ENCODE measurements at places on chromosomes 3 and 15.
A peak's percentile ranks its signal among the peaks of the same experiment; 100 is the strongest.

- no peak for DNase-seq
Measured at GRCh38 chr3:125381743-125382142, 6.6 kb upstream of the ZNF148 start.

DNA sequence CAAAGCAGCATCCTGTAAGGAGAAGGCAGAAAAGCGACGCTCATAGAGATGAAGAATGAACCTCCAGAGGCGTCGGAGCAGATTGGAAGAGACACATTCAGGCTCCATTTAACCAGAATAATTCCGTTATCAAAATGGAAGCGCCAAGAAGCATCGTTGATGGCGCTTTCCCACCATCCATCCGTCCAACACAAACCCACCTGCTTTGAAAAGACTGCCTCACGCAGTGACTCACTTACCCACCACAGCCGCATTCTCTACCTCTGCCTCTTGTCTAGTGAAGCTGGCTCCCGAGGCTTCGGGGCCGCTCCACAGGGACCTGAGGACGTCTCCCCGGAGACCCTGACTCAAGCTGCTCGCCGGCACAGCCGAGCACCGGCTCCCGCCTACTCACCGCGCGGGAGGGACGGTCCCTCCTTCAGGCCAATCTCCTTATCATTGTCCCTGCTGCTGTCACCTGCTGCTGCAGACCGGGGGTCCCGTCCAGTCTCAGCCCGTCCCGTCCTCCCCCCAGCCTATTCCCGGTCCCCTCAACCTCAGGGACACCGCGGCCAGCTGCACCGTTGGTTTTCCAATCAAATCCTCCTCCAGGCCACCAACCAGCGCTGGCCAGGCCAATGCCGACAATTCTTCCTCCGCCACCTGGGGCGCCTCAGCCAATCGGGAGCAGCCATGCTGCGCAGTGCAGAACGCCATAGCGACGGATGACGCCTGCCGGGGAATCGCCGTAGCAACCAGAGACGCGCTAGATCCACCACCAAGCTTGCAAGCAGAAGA, at the start of gene NEK10:
NEK10 (minus strand) TSS at position 553 of the 777 bp plus-strand sequence. CDS start 16,501 bp downstream, outside the sequence.
- DNase-seq: peak; percentile 91

DNA sequence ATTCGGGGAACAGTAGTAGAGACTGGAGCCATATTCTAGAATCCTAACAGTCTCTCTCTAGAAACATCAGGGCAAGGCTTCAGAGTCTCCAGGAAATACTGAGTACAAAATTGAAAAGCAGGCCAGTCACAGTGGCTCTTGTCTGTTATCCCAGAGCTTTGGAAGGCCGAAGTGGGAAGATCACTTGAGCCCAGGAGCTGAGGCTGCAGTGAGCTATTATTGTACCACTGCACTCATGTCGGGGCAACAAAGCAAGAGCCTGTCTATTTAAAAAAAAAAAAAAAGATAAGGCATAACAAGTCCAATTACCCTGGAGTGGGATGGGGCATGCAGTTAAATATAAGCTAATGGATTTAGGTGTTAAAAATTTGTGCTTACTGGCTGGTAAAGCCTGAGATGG, 79.0 kb downstream of the SEMA6D start:
- no peak for DNase-seq

DNA sequence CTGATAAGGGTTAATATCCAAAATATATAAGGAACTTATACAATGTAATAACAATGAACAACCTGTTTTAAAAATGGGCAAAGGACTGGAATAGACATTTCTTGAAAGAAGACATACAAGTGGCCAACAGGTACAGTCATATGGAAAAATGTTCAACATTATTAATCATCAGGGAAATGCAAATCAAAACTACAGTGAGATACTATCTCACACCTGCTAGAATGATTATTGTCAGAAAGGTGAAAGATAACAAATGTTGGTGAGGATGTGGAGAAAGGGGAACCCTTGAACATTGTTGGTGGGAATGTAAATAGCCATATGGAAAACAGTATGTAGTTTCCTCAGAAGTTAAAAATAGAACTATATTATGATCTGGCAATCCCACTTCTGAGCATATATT, 20.4 kb downstream of the GOLM2 start:
- DNase-seq: no peak

DNA sequence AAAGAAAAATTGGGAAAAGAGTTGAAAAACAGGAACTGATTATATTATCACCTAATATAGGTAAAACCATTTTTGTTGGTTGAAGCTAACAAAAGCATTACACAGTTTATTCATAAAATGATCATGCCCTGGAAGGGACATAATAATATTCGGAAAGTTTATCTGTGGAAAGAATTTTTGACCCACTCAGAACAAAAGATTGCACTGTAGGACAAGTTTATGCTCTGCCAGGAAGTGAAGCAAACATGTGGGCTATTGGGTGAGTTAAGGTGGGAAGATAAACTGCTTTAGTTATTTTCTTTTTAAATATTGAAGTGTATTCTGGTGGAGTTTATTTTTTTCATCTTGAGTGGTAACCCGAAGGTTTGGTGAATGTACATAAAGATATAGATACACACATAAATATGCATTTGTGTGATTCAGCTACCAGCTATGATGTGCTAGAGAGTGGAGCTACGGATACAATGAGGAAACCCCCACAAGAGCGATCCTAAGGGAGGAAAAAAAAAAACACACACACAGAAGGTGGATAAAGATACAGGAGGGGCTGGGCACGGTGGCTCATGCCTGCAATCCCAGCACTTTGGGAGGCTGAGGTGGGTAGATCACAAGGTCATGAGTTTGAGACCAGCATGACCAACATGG, 506.4 kb upstream of the THBS1 start:
- DNase-seq: no peak

GRCh38 chr15:70262591-70263274, 165.0 kb upstream of the TLE3 start:
- no peak for DNase-seq

GRCh38 chr15:29079479-29079878, 190.1 kb downstream of the NSMCE3 start:
- DNase-seq: no peak

- DNase-seq: no peak
Measured at GRCh38 chr3:57018246-57018645, 42.2 kb upstream of the SPATA12 start.

GRCh38 chr3:113897373-113897777, 50.4 kb upstream of the ZDHHC23 start:
- no peak for DNase-seq

- no peak for DNase-seq
Measured at GRCh38 chr15:91936927-91937326, 83.4 kb downstream of the SLCO3A1 start.

GRCh38 chr15:42490671-42491538, at the start of gene ZNF106:
Gene ZNF106 (minus strand): TSS chr15:42491141. CDS start chr15:42472289, 18,852 bp downstream.
- DNase-seq: peak; percentile 90

DNA sequence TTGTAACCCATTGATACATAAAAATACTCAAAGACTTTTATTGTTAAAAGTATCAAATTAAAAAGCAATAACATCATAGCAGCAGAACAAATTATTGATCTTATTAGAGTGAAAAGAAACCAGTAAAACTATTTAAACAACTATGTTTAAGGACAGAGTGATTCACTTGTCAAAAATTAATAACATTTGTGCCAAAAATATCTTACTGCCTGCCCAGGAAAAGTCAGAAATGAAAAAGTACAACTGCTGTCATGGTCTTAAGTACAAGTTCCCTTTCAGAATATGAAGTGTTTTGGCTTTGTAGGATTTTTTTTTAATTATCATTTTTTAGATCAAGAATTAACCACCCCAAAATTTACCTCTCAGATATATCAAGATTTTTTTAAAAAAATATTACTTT, 3.4 kb downstream of the IFT57 start:
- DNase-seq: no peak

DNA sequence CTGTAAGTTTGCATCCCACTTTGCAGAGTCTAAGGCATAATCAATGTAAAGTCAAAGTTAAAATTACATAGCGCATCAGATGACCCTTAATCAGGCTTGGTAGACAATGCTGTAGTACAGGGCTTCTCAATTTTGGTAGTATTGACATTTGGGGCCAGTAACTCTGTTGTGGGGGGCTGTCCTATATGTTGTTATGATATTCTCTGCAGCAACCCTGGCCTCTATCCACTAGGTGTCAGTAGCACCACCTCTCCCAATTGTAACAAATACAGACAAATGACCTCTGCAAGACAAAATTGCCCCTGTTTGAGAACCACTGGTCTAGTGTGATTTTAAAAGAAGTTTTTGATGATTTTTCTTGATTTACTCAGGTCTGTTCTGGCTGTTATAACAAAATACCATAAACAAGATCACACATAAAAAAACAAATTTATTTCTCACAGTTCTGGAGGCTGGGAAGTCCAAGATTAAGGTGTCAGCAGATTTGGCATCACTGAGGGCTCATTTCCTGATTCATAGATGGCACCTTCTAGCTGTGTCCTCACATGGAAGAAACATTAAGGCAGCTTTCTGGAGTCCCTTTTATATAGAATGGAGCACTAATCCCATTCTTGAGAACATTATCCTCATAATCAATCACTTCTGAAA, 37.6 kb upstream of the SLC9A9 start:
- DNase-seq: no peak

- DNase-seq: no peak
Measured at GRCh38 chr15:88606070-88606794, 14.9 kb upstream of the AEN start.

- no peak for DNase-seq
Measured at GRCh38 chr3:77536038-77536775, 496.3 kb downstream of the ROBO2 start.

DNA sequence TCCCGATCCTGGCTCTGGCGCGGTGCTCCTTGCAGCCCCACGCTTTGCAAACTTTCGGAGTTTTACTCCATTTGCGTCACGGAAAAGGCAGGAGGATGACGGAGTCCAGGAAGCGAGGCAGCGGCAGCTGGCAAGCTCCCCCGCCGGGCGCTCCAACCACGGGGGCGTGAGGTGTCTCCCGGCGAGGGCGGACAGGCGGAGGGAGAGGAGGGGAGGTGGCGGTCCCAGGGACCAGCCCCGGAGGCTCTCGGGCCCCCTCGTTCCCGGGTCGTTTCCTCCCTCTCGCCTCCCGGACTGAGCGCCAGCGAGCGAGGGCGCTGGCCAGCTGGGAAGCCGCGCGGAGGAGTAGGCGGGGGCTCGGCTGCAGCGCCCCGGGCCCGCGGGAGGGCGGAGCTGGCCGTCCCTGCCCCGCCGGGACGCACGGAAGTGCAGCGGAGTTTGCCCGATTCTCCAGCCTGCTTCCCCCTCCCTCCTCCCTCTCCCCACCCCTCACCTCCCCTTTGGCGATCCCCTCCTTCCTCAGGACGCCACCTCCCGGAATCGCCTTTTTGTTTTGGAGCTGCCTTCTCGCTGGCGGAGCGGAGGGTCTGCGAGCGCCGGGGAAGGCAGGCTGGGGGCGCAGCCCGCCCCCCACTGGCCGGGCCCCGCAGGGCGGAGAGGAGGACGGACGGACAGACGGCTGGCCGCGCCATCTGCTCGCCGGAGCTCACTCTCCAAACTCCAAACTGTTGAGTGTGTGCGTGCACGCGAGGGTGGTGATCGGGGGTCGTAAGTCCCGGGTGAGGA, at the start of gene SNX33:
SNX33 (plus strand) TSS at position 543 of the 786 bp plus-strand sequence. CDS start 1,191 bp downstream, outside the sequence.
- peak; percentile 93 for DNase-seq

DNA sequence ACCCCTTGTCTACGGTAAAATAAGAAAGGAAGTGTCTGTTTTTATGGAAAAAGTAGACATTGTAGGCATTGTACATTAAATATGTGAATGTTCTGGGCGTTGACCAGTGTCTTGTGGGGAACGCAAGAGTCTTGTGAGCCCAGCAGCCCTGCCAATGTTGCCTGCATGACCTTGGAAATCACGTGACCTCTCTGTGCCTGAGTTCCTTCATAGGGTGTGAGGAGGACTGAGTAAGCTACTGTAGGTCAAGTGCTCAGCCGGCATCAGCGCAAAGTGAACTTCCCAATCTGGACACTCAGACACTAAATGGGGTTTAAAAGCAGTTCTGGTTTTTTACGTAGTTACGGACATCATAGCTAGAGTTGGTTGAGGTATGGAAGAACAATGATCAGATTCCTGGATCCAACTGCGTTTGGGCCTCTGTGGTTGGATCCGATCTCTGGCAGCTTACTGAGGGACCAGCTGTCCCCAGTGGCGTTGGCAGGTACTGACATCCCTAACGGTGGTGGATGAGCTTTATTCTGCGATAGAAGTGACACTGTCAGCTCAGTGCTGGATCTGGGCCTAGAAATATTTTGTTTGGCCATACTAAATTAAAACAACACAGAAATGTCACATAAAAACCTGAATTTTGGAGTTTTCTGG, 63.8 kb downstream of the SPSB4 start:
- DNase-seq: no peak

DNA sequence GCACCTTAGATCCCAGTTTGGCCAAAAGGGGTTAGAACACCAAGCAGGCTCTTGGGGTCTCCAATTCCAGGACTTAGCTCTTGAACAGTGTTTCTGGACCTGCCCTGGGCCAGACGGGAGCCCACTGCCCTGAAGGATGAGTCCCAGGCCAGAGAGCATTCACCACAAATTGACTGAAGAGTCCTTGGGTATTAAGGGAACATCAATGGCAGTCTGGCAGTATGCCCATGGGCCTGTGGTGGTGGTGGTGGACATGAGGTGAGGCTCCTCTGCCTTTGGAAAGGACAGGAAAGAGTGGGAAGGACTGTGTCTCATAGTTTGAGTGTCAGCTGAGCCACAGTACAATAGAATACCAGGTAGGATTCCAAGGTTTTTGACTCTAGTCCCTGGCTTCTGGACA, 960.0 kb downstream of the DIPK2A start:
- DNase-seq: no peak

DNA sequence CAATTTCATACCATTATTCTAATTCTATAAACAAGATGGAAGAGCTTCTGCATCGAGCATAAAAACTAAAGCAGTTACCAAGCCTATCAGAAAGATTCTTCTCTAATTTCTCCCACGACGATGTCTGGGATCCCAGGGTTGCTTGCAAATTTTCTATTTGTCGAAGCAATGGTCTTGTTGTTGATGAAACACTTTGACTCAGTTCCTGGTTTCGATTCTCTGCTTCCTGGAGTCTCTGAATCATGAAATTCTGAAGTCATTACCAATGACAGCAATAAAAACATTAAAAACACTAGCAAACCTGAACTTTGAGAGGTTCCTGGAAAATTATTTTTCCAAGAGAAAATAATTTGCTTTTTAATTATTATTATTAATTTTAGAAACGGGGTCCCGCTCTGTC, 18.7 kb downstream of the TMF1 start:
- DNase-seq: no peak

DNA sequence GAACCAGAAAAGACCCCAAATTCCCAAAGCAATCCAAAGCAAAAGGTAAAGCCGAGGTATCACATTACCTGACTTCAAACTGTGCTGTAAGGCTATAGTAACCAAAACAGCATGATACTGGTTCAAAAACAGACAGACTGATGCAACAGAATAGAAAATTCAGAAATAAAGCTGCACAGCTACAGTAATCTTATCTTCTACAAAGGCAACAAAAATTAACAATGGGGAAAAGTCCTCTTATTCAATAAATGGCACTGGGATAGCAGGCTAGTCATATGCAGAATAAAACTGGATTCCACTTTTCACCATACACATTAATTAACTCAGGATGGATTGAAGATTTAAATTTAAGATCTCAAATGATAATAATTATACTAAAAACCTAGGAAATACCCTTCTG, 392.6 kb upstream of the CBLB start:
- DNase-seq: no peak

DNA sequence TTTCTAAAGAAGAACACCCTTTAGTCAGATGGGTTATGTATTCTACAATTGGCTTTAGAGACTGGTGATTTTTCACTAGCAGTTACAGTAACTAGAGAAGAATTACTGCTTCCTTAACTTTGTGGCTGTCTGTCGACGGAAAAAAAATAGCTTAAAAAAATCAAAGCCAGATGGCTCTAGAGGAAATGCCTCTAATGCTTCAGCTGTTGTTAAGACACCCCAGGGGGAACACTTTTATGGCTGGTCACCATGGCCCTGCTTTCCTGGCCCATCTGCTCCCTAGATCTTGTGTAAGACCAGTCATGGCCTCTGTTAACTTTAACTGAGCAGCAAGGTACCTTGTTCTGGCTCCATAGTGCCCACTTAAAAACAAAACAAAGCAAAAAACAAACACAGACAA, 198.6 kb upstream of the PLSCR5 start:
- DNase-seq: no peak

All from coronary artery (tissue), 2 donors.